ENCODE measurements at places on chromosomes 7 and 10. TPM values are rescaled to one million over a fixed set of nuclear protein-coding genes. Genes with fewer than 3 reads are reported as not detected.

Gene C10orf62
- total RNA-seq: not detected

- no peak for DNase-seq
These were observed 11.3 kb downstream of the DUSP5 start for GRCh38 chr10:110508806-110509544.

DNA sequence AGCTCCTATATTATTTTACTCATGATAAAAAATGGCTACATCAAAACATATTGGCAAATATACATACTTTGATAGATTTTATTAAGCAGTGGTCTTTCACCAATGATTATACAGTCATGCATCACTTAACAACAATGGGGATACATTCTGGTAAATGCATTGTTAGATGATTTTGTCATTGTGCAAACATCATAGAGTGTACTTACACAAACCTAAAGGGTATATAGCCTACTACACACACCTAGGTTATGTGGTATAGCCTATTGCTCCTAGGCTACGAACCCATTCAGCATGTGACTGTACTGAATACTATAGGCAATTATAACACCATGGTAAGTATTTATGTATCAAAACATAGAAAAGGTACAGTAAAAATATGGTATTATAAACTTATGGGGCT is 98.9 kb upstream of the IL6 start:
- DNase-seq: no peak

DNA sequence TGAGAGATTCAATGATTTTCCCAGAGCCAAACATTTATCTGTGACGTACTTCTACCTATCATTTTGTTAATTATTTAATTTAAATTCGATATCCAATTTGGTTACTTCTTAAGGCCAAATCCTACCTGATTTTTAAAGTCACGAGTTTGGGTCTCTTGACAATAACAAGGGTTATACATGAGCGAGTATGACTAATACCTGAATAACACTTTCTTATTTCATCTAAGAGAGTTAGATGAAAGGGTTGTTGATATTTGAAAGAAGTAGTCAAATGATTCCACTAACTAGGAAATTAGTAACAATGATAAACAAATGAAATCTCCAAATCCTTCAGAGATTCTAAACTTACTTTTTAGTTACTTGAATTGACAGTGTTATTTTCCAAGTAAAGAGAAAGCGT is 1086.9 kb downstream of the XPNPEP1 start:
- DNase-seq: no peak

DNA sequence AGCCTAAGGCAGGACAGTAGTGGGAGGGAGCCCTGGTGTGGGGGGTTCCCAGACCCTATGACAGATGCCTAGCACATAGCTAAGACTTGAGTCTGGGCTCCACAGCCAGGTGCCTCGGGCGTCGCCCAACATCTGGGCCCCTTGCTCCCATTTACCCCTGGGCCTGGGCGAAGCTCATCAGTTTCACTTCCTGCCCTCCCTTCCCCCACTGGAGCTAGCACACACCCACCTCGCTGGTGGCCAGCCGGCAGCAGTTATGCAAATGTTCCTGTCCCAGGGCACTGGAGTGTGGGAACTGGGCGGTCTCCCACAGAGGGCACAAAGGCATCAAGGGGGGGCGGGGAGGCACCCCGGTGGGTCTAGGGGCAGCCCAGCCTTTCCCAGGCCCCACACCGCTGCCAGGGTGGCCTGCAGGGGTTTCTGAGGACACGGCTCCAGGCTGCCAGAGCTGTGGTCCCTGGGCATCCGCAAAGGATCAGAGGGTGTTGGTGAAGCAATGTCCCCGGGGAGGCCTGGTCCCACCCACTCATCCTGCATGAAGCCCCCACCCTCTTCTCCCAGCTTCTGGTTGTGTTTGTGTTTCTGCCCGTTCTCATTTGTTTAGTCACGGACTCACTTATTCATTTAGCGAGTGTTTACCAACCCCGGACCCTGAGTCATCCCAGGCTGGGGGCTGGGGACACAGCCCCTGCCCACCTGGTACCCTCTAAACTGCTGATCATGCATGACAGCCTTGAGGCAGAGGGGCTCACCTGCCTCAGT is 20.4 kb downstream of the SH2B2 start:
- DNase-seq: peak; percentile 98

GRCh38 chr7:553636-554111 is 34.0 kb upstream of the PDGFA start:
- no peak for DNase-seq
